ENCODE measurements at places on chromosomes 3 and 15. TPM values are rescaled to one million over a fixed set of nuclear protein-coding genes. Genes with fewer than 3 reads are reported as not detected.

FSIP1 gene
- total RNA-seq, result 0.43 TPM

CTNNB1 gene
- 147 TPM for total RNA-seq

GP9 gene
- total RNA-seq, result not detected

XIRP1 gene
- total RNA-seq, result not detected

TASOR gene
- 75.8 TPM for total RNA-seq

CPLX3 gene
- 0.16 TPM for total RNA-seq

- no peaks in the 10 kb centered on the region for H3K4me1 ChIP-seq
- H3K4me3 ChIP-seq, result no peak overlapping the region
- no peak for DNase-seq
- no peak overlapping the region for H3K27ac ChIP-seq
- no peaks in the 10 kb centered on the region for H3K27me3 ChIP-seq
- no peaks in the 10 kb centered on the region for H3K36me3 ChIP-seq
These were observed 10.2 kb upstream of the CHRNA7 start for GRCh38 chr15:32020156-32020555.

DNA sequence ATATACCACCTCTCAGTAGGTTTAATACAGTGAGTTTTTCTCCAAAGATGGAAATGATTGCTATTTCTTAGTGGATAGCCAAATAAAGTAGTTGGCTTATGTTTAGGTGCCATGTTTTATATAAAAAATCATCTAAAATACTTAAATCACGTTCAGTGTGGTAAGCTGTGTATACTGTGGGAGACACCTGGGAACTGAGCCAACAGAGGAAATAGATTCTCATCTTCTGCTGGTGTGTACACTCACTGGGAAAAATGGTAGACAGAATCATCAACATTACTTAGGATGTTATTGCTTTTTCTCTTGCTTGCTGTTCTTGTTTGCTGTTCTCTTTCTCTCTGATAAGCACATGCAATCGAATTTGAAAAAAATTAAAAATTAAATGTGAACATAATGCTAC is 112.6 kb upstream of the MB21D2 start:
- H3K36me3 ChIP-seq, result no peaks in the 10 kb centered on the region
- no peaks in the 10 kb centered on the region for H3K27me3 ChIP-seq
- H3K4me1 ChIP-seq, result no peaks in the 10 kb centered on the region
- no peak overlapping the region for H3K4me3 ChIP-seq
- H3K27ac ChIP-seq, result no peak overlapping the region

- no peaks in the 10 kb centered on the region for H3K4me1 ChIP-seq
- H3K4me3 ChIP-seq, result peak overlapping the region; percentile 29
- peaks cover 4% of the 10 kb centered on the region for H3K27me3 ChIP-seq
- no peaks in the 10 kb centered on the region for H3K36me3 ChIP-seq
- peak; percentile 3 for DNase-seq
These were observed 5.5 kb upstream of the CFAP100 start for GRCh38 chr3:126389112-126389793.

- H3K4me3 ChIP-seq, result no peak overlapping the region
- DNase-seq, result no peak
- H3K4me1 ChIP-seq, result no peaks in the 10 kb centered on the region
- H3K36me3 ChIP-seq, result no peaks in the 10 kb centered on the region
- no peak overlapping the region for H3K27ac ChIP-seq
- H3K27me3 ChIP-seq, result no peaks in the 10 kb centered on the region
These were observed 8.4 kb downstream of the GALK2 start for GRCh38 chr15:49178497-49178896.

DNA sequence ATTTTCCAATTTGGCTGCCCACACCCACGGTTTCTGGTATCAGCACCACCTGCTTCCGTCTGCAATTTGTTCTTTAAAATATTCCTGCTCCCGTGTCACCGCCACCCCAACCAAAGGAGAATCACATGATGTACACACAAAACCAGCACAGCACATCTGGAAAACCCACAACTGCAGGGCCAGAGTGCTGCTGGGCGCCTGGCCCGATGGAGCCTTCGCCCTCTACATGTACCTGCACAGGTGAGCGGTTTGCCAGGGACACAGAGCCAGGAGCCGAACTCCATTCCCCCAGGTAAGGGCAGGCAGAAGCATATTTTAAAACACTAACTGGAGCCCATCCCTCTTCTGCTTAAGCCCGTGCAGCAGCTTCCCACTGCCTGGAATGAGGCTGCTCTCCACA is 75.6 kb downstream of the ADAMTS17 start:
- H3K27ac ChIP-seq, result no peak overlapping the region
- no peaks in the 10 kb centered on the region for H3K36me3 ChIP-seq
- H3K4me1 ChIP-seq, result no peaks in the 10 kb centered on the region
- no peak overlapping the region for H3K4me3 ChIP-seq

- H3K27me3 ChIP-seq, result no peaks in the 10 kb centered on the region
- H3K27ac ChIP-seq, result no peak overlapping the region
- DNase-seq, result no peak
- H3K36me3 ChIP-seq, result no peaks in the 10 kb centered on the region
- peaks cover 12% of the 10 kb centered on the region for H3K4me1 ChIP-seq
These were observed 11.0 kb upstream of the FBLN2 start for GRCh38 chr3:13537909-13538296.

- no peak overlapping the region for H3K27ac ChIP-seq
- no peaks in the 10 kb centered on the region for H3K36me3 ChIP-seq
- H3K4me3 ChIP-seq, result no peak overlapping the region
- no peaks in the 10 kb centered on the region for H3K27me3 ChIP-seq
- no peak for DNase-seq
These were observed 15.2 kb upstream of the CAMP start for GRCh38 chr3:48208076-48208475.

- H3K4me3 ChIP-seq, result no peak overlapping the region
- H3K27ac ChIP-seq, result no peak overlapping the region
- H3K4me1 ChIP-seq, result no peaks in the 10 kb centered on the region
These were observed 37.9 kb downstream of the CMTM8 start for GRCh38 chr3:32276279-32276841.

GRCh38 chr3:78258798-78259197 is 1218.9 kb downstream of the ROBO2 start:
- no peak overlapping the region for H3K27ac ChIP-seq
- no peaks in the 10 kb centered on the region for H3K4me1 ChIP-seq
- H3K36me3 ChIP-seq, result no peaks in the 10 kb centered on the region

- H3K4me3 ChIP-seq, result no peak overlapping the region
- H3K27me3 ChIP-seq, result no peaks in the 10 kb centered on the region
- no peaks in the 10 kb centered on the region for H3K4me1 ChIP-seq
- no peak for DNase-seq
- no peak overlapping the region for H3K27ac ChIP-seq
These were observed 153.1 kb upstream of the DPH6 start for GRCh38 chr15:35698966-35699575.

- H3K27me3 ChIP-seq, result no peaks in the 10 kb centered on the region
- H3K4me3 ChIP-seq, result no peak overlapping the region
- H3K36me3 ChIP-seq, result no peaks in the 10 kb centered on the region
- peaks cover 17% of the 10 kb centered on the region for H3K4me1 ChIP-seq
These were observed 319 bp upstream of the TP63 start for GRCh38 chr3:189630767-189631372.

DNA sequence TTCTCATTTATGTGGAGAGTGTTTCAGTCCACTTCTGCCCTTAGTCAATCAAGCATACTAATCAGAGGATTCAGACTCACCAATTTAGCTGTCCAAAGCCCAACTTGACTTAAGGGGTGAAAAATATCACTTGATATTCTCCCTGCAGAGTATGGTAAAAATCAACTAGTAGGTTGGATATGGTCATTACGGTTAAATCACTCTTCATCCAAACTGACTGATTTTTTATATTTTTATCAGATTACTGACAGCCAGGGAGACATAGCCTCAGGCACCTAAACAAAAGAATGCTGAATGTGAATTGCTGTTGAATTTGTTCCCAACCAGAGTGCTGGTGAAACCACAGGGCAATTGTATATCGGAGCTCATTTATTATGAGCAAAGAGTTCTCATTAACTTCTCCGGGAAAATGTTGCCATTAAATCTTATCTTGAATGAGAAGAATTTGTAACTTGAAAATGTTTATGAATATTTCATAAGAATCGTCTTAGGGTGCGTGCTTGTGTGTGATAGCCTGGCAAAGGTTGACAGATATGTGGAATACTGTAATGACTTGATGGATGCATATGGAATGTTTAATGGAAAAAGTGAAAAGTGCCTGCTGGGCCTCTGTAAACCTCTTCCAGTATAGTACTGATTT is 411.2 kb downstream of the NAALADL2 start:
- no peak overlapping the region for H3K4me3 ChIP-seq
- no peaks in the 10 kb centered on the region for H3K4me1 ChIP-seq
- no peaks in the 10 kb centered on the region for H3K36me3 ChIP-seq
- no peak for DNase-seq
- no peaks in the 10 kb centered on the region for H3K27me3 ChIP-seq
- H3K27ac ChIP-seq, result no peak overlapping the region

Data from T-cell (primary cell).